ENCODE measurements at places on chromosomes 16 and 17. TPM values are rescaled to one million over a fixed set of nuclear protein-coding genes. Genes with fewer than 3 reads are reported as not detected.

GRCh38 chr17:72631568-72631948, 460.9 kb downstream of the SLC39A11 start:
- peak; percentile 89 for DNase-seq

GRCh38 chr17:10435096-10435495, 13.3 kb upstream of the MYH8 start:
- no peak for DNase-seq

CRHR1 gene
- polyA plus RNA-seq = not detected

DNA sequence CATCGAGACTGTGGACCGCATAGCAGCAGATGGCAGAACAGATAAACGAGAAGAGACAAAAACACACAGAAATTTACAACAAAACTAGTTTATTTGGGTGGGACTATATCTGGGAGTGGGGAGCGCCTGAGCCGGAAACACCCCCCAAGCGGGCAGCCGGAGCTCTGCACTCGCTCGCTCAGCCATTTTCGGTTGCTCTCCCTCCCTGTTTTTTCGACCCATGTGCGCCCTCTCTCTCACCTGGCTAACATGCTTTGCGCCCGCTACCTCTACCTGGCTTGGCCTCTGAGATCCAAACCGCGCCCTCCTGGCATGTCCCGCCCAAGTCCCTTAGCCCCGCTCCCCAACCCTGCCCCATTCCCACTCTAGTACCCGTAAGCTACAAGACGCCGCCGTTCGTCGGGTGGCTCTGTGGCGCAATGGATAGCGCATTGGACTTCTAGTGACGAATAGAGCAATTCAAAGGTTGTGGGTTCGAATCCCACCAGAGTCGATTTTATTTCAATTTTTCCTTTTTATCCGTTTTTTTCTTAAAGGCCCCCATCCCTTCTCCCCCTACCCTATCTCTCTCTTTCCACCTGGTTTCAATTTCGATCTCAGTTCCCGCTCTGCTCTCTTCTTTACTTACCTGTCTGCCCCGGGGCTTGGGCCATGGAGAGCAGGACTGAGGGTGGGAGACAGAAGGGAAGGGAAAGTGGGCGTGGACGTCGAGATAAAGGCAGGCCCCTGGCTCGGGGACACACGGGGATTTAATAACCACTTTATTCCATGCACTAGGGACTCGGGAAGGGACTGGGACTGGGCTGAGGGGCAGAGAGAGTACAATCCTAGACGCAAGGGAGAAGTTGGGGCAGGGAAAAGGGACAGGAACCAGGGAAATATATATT, 2.4 kb upstream of the ALOXE3 start:
- DNase-seq = peak; percentile 91

DNA sequence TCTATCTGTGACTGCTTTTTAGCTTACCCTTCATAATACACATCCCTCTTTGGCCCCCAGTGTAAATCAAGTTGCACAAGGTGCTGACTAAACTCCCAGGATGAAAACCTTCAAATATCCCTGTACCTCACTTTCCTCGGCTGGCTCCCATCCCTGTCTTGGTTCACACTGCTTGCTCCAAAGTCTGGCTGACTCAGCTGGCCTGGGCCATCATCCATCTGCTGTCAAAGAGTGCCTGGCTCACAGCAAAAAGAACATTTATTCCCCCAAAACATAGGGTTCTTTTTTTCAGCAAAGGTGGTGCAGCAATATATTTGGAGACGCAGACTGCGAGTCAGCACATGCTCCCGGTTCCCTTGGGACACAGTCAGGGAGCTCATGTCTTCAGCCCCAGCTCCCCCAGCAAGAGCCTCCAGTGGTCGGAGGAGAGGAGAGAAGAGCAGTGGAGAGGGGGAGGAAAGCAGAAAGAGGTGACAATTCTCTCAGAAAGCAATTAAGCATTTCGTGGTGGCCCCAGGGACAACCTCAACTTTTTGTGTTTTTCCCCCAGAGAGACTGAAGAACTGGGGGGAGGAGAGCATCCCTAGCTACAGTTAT, 26.1 kb downstream of the GPR142 start:
- no peak for DNase-seq

PPP1R27 gene
- 0.09 TPM for polyA plus RNA-seq

- DNase-seq = peak; percentile 93
Observed at GRCh38 chr17:55433629-55434422, 12.2 kb upstream of the MMD start.

SCN4A gene
- 0.01 TPM for polyA plus RNA-seq

DPEP2 gene
- polyA plus RNA-seq = not detected

DNA sequence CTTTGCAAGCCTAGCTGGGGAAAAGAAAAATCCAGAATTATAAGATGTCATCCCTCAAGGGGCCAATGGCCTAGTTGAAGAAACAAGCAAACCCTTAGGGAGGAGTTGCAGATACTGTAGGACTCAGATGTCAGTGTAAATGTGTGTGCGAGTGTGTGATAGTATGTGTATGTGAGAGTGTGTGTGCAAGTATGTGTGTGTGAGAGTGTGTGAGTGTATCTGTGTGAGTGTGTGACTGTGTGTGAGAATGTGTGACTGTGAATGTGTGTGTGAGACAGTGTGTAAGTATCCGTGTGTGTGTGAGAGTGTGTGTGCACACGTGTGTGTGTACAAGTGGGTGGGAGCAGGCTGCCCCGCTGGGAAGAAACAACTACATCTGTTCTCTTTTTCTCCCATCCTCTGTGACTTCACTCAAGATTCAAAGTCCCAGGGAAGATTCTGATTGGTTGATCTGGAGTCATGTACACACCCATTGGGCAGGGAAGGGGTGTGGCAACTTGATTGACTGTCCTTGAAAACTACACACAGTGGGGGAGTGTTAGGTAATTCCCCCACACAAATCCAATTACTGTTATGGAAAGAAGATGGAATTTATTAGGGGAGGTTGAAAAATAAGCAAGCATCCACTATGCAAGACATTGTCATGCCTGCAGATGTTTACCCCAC, 40.7 kb downstream of the IRX3 start:
- DNase-seq = no peak

- DNase-seq = peak; percentile 19
Observed at GRCh38 chr16:85088570-85089199, 23.6 kb downstream of the CIBAR2 start.

- no peak for DNase-seq
Observed at GRCh38 chr16:8474587-8474986, 115.7 kb downstream of the TMEM114 start.

DNA sequence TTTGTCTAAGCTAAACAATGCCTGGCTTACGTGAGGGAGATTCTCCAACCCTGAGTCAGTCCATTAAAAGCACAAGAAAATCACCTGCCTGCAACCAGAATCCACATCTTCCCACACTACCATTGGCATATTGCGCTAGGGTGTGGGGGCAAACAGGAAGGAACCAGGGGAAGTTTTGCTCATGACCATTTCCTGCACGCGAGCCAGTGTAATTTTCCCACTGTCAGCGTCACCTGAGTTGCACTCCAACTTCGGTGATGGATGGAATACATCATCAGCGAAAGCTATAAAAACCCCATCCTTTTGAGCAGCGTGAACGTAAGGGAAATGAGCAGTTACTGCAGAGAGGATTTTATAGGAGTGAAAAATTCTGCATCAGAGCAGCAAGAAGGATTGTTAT, 167.9 kb upstream of the NOL11 start:
- no peak for DNase-seq

ANKS3 gene
- polyA plus RNA-seq = 9.4 TPM

DNA sequence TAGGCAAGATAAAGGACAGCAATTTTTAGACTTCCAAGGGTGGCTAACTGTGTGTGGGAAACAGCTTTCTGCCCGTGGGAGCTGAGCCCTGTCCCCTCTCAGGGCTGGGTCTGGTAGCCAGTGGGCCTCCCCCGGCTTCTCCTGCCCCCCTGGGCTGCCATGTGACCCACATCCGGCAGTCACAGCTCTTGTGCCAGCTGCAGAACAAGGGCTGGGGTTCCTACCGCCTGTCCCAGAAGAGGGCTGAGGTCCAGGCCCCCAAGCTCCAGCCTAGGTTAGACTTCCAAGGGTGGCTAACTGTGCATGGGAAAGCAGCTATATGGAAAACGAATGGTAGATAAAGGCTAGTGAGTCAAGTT, 6.1 kb downstream of the GAST start:
- no peak for DNase-seq

EFNB3 gene
- 3.9 TPM for polyA plus RNA-seq

ZNF205 gene
- polyA plus RNA-seq = 9.8 TPM

GRCh38 chr17:13594762-13595598, 6.7 kb downstream of the HS3ST3A1 start:
- peak; percentile 62 for DNase-seq

DNA sequence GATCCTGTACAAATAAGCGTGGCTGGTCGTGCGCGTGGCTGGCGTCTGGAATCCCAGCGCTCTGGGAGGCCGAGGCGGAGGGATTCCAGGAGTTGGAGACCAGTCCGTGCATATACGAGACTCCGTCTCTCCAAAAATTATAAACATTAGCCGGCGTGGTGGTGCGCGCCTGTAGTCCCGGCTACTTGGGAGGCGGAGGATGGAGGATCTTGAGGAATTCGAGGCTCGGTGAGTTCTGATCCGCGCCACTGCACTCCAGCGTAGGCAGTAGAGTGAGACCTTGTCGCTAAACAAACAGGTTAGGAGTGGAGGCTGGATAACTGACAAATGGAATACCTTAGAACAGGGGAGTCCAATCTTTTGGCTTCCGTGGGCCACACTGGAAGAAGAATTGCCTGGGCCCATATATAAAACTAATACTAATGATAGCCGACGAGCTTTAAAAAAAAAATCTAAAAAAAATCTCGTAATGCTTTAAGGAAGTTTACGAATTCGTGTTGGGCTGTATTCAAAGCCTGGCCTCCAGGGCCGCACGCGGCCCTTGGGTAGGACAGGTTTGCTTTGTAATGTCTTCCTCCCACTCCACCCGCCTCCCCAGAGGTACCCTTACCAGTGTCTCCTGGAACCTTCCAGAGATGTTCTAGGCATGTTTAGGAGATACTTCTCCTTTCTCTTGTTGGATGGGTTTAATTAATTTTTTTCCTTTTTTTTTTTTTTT, 909 bp upstream of the RSL1D1 start:
- no peak for DNase-seq

KRTAP9-4 gene
- not detected for polyA plus RNA-seq

GRCh38 chr17:75476752-75477489, 20.5 kb downstream of the TMEM94 start:
- DNase-seq = no peak

- no peak for DNase-seq
Observed at GRCh38 chr17:2138761-2139160, 83.9 kb downstream of the HIC1 start.

DNA sequence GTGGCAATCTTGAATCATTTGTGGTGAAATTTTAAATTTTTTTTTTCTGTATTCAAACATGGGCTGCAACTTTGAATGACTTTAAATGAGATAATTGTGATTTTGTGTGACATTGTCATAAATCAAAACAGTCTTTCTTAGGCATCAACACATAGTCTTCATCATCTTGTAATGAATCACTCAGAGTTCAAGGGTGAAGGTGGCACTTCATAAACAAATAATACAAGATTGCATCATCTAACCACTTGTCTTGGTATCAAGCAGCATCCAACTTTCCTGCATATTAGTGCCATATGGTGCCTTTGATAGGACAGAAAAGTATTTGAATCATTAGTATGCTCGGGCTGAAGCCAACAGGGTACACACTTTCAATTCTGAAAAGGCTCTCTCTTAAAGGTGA, 392.4 kb upstream of the GOT2 start:
- DNase-seq = no peak

DNA sequence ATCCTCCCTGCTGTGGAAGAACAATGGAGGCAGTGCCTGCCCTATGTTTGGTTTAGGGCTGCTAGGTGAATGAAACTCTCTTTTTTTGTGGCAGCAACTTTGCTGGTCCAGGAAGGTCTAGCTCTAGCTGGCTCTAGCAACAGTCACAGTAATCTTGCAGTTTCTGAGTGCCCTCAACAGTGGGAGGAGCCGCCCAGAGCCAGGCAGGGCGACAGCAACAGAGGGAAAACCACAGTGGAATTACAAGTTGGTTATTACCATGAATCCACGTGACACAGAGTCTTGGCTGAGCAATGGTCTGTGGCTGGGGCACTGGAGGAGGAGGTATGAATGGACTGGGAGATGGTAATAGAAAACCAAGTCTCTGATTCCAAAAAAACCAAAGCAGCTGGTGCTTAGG, 10.3 kb downstream of the HSPB9 start:
- peak; percentile 83 for DNase-seq

- peak; percentile 51 for DNase-seq
Observed at GRCh38 chr16:53892155-53892554, 188.2 kb downstream of the FTO start.

GRCh38 chr17:5373112-5373511, 46.4 kb downstream of the NUP88 start:
- DNase-seq = no peak

Measured in mammary epithelial cell (primary cell).